Smooth muscle cell of trachea (primary cell): ENCODE measurements at places on chromosomes 12 and 14. TPM values are rescaled to one million over a fixed set of nuclear protein-coding genes. Genes with fewer than 3 reads are reported as not detected.

The DCN gene
- 863 and 1,986 TPM in 2 replicates for total RNA-seq

The HSPA2 gene
- 2.5 and 2.8 TPM in 2 replicates for total RNA-seq

The RIMBP2 gene
- total RNA-seq: not detected in 2 replicates

The TOMM20L gene
- total RNA-seq: not detected in 2 replicates

The CPNE6 gene
- total RNA-seq: not detected in 2 replicates

The SMCO2 gene
- 0.15 and 0.17 TPM in 2 replicates for total RNA-seq

The TGM1 gene
- total RNA-seq: 0.83 and 1.5 TPM in 2 replicates

The PPP1R36 gene
- total RNA-seq: 1.2 TPM in 1 of 2 replicates, not detected in the other

The TSPAN11 gene
- total RNA-seq: 1.0 and 5.0 TPM in 2 replicates

The KRR1 gene
- 38.4 and 89.6 TPM in 2 replicates for total RNA-seq

The DRAM1 gene
- total RNA-seq: 42.0 and 112 TPM in 2 replicates

The INSM2 gene
- total RNA-seq: under 0.01 TPM in 1 of 2 replicates, not detected in the other

The SERPINA3 gene
- 0.15 and 3.5 TPM in 2 replicates for total RNA-seq

The HCFC2 gene
- 28.8 and 36.8 TPM in 2 replicates for total RNA-seq

The KRT3 gene
- total RNA-seq: not detected in 2 replicates

The PMCH gene
- total RNA-seq: not detected in 2 replicates

The P2RX7 gene
- total RNA-seq: 3.8 and 4.6 TPM in 2 replicates

The ITGA7 gene
- total RNA-seq: 55.0 and 68.8 TPM in 2 replicates

The E2F7 gene
- 3.8 and 6.3 TPM in 2 replicates for total RNA-seq

The OTUB2 gene
- total RNA-seq: 1.7 and 2.8 TPM in 2 replicates

The PSMA6 gene
- 186 and 296 TPM in 2 replicates for total RNA-seq

The MYO1H gene
- total RNA-seq: not detected in 2 replicates

The RAB35 gene
- 22.0 and 40.4 TPM in 2 replicates for total RNA-seq
